ENCODE measurements at places on chromosomes 11 and 22. TPM values are rescaled to one million over a fixed set of nuclear protein-coding genes. Genes with fewer than 3 reads are reported as not detected.
A peak's percentile ranks its signal among the peaks of the same experiment; 100 is the strongest.

DNA sequence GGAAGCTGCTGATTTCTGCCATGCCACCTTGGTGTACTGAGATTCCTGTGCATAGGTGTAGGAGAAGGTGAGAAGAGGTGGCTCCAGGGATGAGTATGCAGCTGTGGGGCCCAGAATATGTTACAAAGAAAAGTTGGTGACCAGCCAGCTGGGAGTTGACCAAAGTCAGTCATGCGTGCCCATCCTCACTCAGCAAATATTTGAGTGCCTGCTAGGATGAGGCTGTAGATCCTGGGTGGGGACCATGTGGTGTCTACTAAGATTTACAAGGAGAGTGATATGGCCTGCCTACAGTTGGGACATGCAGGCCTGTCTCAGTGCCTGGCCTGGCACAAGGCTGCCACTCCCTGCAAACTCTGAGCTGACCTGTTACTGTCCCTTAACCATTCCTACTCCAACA lies 19.4 kb downstream of the RNF185 start:
- peak; percentile 33 for DNase-seq

DNA sequence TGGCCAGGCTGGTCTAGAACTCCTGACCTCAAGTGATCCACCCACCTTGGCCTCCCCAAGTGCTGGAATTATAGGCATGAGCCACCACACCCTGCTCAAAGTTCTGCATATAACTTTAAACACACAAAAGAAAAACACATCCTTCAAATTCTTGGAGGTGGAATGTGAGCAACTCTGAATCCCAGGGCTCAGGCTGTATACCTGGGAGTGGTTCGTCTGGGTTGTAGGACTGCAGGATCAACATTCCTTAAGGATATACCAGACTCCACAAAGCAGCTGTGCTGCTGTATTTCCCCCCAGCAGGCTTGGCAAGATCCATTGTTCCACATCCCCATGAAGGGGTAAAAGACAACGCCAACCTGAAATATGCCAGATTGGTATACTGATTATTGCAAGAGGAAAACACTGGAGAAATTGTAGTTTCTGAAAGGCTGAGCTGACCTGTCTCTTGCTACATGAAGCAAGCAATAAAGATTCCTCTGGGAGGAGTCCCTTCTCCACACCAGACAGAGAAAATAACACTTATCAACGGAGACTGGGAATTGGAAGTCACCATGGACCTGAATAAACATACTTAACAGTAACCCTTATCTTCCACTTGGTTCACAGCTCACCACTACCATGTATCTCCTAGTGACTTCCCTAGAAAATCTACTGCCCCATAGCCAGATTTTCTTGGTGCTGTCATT lies 12.2 kb upstream of the RPS3 start:
- peak; percentile 92 for DNase-seq

GRCh38 chr11:124870430-124870829 lies 5.2 kb downstream of the ROBO3 start:
- peak; percentile 26 for DNase-seq

DNA sequence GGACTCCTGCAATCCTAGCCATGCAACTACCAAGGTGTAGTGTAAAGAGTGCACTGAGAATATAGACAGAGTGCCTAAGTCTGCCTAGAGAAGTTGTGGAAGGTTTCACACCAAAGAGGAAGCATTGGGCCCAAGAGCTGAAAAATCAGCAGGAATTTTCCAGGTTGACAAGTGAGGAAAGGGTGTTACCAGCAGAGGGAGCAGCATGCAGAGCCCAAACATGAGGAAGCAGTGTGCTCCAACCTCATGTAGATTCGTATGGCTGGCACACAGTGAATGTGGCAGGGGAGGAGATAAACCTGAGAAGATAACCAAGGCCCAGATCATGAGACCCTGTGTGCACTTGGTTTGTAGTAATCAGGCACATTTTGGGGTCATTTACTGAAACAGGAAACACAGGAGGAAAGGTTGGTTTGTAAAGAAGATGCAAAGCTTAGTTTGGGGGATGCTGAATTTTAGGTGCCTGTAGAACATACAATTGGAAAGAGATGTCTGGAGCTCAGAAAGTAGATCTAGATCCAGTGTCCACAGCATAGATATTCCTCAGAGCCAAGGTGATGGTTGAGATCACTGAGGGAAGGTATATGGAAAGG lies 1.7 kb downstream of the HPX start:
- peak; percentile 65 for DNase-seq

DNA sequence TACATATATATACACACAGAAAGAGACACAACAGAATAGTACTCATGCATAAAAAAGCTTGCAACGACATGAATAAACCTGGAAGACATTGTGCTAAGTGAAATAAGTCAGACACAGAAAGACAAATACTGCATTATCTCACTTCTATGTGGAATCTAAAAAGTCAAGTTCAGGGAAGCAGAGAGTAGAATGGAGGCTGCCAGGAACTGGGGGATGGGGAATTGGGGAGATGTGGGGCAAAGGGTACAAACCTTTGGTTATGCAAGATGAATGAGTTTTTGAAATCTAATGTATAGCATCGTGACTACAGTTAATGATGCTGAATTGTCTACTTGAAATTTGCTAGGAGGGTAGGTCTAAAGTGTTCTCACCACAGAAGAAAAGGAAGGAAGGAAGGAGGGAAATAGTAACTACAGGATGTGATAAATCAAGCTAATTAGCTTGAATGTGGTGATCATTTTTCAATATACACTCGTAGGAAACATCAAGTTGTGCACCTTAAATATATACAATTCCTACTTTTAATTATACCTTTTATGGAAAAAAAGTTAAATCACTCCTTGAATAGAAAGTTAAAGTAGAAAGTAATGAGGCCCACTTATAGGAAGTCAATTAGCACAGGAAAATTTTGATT lies 33.8 kb downstream of the MMP13 start:
- no peak for DNase-seq

GRCh38 chr11:64796047-64796756 lies 6.8 kb downstream of the MAP4K2 start:
- DNase-seq: peak; percentile 36

CDC45 gene
- 44.6 TPM for total RNA-seq

CARD18 gene
- total RNA-seq: not detected

OR52N4 gene
- total RNA-seq: not detected

Data from Caco-2 (cell line).